ENCODE measurements at places on chromosomes 16 and 17. TPM values are rescaled to one million over a fixed set of nuclear protein-coding genes. Genes with fewer than 3 reads are reported as not detected.

Gene LYZL6
- total RNA-seq: not detected

Gene NAA60
- 21.2 TPM for total RNA-seq

Gene EXOC3L1
- total RNA-seq: 4.9 TPM

Gene ALKBH5
- 92.5 TPM for total RNA-seq

Gene TPPP3
- not detected for total RNA-seq

Gene KRTAP4-4
- not detected for total RNA-seq

Gene CHD9NB
- total RNA-seq: 0.38 TPM

Gene SP6
- total RNA-seq: 1.2 TPM

Gene SLC9A5
- 0.86 TPM for total RNA-seq

Gene PITPNM3
- 1.3 TPM for total RNA-seq

Gene RBFOX1
- not detected for total RNA-seq

Gene KRT17
- not detected for total RNA-seq

Gene PYY
- 0.33 TPM for total RNA-seq

Gene KRTAP4-3
- not detected for total RNA-seq

Gene TEKT1
- not detected for total RNA-seq

Gene RUNDC3A
- total RNA-seq: 0.33 TPM

Gene ASGR2
- not detected for total RNA-seq

Gene IGSF6
- not detected for total RNA-seq

Gene UNC13D
- 0.76 TPM for total RNA-seq

Gene IL21R
- 0.29 TPM for total RNA-seq

Gene UMOD
- total RNA-seq: not detected

Gene FBXW10
- total RNA-seq: not detected

Gene FOXC2
- total RNA-seq: 3.1 TPM

All from vein endothelial cell (primary cell).